Hematopoietic multipotent progenitor cell (in vitro differentiated cells): ENCODE measurements at places on chromosomes 3 and 15.

DNA sequence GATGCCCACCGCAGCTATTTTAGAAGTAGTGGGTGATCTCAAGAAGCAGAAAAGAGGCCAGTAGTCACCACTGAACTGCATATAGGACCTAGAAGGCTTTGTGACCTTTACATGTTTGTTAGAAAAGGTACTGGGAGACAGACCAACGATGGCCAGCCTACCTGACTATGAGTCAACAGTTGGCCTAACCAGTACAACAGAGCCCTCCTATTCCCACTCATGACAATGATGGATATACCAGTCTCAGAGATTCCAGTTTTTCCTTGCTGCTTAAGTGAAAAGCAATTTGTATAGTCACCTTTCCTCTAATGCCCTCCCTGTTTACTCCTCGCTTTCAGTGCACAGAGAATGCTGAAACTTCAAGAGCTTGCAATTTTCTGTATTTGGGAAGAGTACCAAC, 86.6 kb upstream of the PPIB start:
- no peak for DNase-seq

GRCh38 chr3:152779653-152780052, 55.3 kb upstream of the P2RY1 start:
- DNase-seq = no peak

- no peak for DNase-seq
Measured at GRCh38 chr3:133540896-133541674, 32.4 kb upstream of the CDV3 start.

DNA sequence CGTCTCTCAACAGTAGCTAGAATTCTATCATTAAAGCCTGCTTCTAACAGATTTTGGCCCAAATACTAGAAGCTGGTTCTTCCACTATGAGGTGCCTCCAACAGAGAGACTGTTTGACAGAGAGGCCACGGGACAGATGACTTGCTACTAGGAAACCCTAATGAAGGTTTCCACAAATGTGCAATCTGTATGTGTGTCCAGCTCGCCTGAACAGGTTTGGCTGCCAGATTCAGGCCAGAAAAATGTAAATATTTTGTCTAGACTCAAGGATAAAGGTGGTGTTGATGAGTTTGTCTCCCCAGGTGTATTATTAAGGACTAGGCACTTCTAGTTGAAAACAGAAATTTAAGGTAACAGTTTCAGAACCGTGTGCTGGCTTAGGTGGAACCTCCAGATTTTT, 91.6 kb upstream of the TRIM42 start:
- no peak for DNase-seq

DNA sequence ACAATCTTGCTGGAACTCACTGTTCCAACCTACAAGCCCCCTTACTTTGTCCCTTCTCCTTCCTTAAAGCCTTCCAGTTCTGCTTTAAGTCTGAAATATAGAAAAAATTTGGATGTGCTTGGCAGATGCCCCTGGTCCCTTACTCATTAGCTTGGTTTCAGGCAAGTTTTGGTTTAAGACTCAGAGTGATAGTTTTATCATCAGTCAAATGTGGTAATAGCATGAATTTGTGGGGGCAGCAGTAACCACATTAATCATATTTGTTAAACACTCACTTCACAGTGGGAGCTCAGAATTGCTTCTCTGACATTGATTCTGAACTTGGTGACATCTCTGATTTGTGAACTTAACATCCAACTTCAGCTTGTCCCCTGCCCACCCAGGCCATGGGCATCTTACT, 58.3 kb upstream of the ALDH1A3 start:
- no peak for DNase-seq

DNA sequence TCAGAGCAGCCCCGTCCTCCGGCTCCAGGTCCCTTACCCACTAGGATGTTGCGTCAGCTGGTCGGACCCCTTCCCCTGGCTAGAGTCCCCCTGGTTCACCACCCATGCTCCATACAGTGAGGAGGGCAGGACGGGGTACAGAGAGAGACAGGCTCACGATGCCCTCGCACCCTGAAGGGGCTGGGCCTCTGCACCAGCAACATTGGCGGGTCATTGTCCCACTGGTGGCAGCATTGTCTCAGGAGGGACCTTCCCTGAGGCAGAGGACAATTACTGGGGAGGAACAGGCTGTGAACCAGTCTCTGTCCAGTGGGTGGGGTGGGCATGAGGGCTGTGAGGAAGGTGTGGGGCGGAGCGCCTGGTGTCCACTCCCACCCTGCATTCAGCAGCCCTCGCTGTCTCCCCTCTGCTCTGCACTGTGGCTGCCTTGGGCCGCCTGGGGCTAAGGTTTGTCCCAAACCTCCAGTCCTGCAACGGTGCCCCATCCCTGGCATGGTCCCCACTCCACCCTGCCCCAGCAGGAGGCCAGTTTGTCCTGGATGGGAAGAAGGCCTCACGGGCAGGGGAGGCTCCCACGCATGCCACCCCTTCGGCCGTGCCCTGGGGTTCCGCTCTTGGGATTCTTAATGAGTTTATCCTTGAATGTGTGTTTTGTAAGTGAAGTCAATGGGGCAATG, 48.0 kb upstream of the KLF13 start:
- DNase-seq = no peak

GRCh38 chr3:188948281-188948996, 223.3 kb upstream of the TPRG1 start:
- no peak for DNase-seq

- no peak for DNase-seq
Measured at GRCh38 chr3:120344349-120344748, 4.8 kb downstream of the LRRC58 start.
